ENCODE measurements at places on chromosomes 1 and 21.

GRCh38 chr1:157203166-157203565 is 65.0 kb upstream of the ETV3 start:
- DNase-seq: no peak

- DNase-seq: peak; percentile 26
Observed at GRCh38 chr1:180167721-180168467, 13.2 kb downstream of the QSOX1 start.

DNA sequence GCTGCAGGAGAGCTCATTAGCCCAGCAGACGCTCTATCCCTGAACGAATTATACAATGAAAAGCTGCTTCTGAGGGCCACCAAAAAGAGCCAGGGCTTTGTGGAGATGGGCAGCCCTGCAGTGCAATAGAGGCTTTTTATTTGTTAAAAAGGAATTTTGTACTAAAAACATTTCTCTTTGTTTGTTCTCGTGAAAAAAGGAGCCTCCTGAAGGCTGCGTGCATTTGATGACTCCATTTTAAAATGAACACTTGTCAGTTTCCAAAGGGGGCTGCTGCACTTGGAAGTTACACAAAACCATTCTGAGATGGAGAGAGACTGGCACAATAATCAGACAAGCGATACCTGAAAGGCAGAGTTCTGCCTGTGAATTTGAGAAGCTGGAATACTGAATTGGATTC is 202.8 kb downstream of the NTNG1 start:
- DNase-seq: no peak

DNA sequence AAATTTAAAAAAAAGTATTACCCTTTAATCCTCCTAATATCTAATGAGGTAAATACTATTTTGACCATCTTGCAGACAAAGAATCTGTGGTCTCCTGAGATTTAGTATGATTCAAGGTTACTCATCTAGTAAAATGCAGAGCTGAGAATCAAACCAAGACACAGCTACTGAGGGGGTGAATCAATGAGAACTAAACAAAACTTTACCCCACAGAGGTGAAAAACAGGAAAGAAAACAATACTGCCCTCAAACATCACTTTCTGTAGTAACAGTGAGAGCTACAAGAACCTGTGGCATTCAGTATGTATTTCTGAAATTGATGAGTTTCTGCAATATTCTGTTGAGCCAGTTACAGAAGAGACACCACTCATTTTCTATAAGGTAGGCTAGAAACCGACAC is 85.1 kb downstream of the JAK1 start:
- DNase-seq: no peak

- DNase-seq: peak; percentile 65
Observed at GRCh38 chr1:227437495-227438008, 119.3 kb upstream of the CDC42BPA start.

DNA sequence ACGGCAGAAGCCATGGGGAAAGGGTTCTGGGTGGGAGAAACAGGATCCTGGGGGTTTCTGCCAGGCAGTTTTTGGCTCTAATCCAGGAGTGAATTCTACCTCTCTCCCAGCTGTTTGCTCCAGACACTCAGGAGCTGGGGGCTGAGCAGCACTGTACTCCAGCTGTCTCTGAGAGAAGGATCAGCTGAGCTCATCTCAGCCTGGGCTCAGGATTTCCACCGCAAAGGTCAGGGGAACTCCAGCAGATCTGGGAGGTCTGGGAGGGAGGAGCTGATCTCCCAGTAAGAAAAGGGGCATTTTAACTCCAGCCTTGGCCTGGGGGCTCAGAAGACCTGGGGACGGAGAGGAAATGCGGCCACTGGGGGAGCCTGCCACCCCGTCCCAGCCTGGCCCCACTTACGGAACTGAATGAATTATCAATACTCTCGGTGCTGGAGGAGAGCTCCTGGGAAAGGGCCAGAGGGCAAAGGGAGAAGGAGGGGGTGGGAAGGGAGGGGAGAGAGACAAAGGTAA is 17.3 kb downstream of the PI4KB start:
- DNase-seq: no peak
